ENCODE measurements at places on chromosomes 5 and 9.

GRCh38 chr9:134886413-134886913 is 5.9 kb downstream of the FCN2 start:
- DNase-seq, result no peak

- DNase-seq, result no peak
Observed at GRCh38 chr9:113183956-113184488, 33.2 kb downstream of the SLC31A2 start.

- DNase-seq, result no peak
Observed at GRCh38 chr5:137145721-137146120, 353.4 kb downstream of the SPOCK1 start.

DNA sequence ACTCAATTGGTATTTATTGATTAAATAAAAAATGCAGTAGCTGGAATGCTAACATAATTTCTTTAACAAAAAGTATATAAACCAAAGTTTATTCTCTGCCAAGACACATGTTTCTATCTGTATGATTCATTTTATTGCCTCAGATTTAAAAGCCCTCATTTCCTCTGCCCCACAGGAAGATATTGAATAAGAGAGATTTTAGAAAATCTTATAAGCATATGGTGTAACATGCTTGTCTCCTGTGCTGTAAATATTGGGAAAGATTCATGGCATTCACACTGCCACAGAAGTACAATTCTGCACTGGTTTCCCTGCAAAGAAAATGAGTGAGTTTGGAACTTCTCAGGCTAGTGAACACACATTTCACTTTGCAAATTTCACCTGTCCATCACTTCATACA is 134.9 kb upstream of the FBXL7 start:
- DNase-seq, result no peak

DNA sequence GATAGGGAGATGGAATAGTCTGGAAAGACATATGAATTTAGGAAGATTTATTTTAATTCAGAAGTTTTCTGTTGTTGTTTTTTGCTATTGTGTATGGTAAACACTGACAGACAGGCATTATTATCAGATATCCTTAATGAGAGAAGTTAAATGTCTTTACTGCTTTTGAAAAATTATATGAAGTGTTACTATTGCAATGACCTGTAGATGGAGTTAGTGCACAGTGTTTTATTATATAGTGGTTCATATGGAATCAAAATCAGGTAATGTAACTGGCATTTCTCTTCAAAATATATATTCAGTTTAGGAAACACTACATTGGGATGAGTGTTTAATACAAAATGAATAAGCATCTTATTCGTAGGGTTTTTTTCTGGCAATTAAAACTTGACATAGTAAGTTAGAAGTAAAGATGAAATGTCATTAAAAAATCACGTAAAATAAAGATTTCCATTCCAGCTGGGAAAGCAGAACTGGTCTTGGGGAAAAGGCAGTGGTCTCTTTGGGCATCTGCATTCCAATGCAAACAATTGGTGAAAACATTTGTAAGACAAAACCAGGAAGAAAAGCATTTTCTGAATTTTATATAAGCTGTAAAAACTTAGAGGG is 3.9 kb downstream of the GABRA1 start:
- DNase-seq, result no peak

DNA sequence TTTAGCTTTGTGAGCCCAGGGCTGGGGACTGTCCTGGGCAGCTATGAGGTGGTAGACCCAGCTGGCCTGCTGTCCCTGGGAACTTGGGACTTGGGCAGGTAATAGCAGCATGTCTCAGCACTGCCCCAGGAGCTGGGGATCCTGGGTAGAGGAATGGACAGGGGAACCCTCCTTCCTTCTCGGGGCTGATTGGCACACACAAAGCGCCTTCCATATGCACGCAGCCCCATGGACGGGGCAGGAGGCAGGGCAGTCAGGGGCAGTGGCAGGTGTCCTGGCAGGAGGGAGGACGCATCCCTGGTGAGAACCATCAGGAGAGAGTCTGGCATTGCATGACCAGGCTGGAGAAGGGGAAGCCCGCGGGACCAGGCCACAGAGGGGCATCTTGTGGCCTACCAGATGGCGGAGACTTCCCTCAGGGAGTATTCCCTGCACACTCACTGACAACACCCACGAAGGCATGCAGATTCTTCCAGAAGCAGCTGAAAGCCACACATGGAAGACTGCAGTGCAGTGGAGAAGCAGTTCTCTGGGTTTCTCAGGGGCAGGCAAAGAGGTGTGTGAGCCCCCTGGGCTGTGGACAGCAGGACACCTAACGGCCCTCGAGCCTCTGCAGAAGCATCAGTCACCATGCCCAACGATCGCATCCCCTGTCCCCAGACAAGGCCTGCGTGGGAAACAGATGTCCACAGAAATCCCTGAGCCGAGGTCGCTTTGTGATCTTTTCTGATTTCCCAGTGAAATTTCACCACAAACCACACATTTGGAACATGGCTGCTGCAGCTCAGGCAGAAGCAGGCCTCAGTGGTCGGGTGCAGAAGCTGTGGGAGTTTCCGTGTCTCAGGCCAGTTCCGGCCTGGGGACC is 7.0 kb upstream of the NKD2 start:
- DNase-seq, result no peak

GRCh38 chr9:134029248-134030226 is 4.3 kb downstream of the BRD3OS start:
- no peak for DNase-seq

- no peak for DNase-seq
Observed at GRCh38 chr9:127885508-127886281, 8.2 kb upstream of the AK1 start.

GRCh38 chr5:114789773-114790402 is 379.8 kb downstream of the TRIM36 start:
- DNase-seq, result peak; percentile 6

GRCh38 chr5:54207566-54207965 is 102.8 kb downstream of the ARL15 start:
- no peak for DNase-seq

GRCh38 chr5:31157720-31158119 is 35.8 kb upstream of the CDH6 start:
- DNase-seq, result no peak

GRCh38 chr5:163564321-163564938 is 59.0 kb downstream of the MAT2B start:
- peak; percentile 56 for DNase-seq

DNA sequence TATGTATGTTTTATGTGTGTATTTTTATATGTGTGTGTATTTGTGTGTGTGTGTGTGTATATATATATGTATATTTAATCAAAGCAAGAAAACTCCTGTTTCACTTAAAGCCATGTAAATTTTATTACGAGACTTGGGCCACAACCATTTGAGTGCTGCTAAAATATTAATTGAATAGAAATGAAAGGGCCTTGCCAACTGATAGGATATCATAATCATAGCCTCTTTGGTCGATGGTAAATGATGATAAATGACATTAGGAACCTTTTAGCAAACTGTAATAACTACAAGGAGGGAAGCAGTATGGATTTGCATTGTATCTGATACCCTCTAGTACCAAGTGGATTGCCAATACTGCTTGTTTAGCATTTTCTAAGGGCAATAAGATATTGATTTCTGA is 7.9 kb downstream of the TLE4 start:
- no peak for DNase-seq

- DNase-seq, result no peak
Observed at GRCh38 chr9:130805510-130806326, 29.3 kb upstream of the ABL1 start.

- no peak for DNase-seq
Observed at GRCh38 chr5:32471784-32472183, 27.2 kb upstream of the ZFR start.

- no peak for DNase-seq
Observed at GRCh38 chr9:80496901-80497556, 925.3 kb downstream of the TLE4 start.

GRCh38 chr5:38237681-38238080 is 20.7 kb upstream of the EGFLAM start:
- DNase-seq, result no peak

GRCh38 chr5:158174918-158175851 is 316.2 kb upstream of the CLINT1 start:
- DNase-seq, result peak; percentile 60

DNA sequence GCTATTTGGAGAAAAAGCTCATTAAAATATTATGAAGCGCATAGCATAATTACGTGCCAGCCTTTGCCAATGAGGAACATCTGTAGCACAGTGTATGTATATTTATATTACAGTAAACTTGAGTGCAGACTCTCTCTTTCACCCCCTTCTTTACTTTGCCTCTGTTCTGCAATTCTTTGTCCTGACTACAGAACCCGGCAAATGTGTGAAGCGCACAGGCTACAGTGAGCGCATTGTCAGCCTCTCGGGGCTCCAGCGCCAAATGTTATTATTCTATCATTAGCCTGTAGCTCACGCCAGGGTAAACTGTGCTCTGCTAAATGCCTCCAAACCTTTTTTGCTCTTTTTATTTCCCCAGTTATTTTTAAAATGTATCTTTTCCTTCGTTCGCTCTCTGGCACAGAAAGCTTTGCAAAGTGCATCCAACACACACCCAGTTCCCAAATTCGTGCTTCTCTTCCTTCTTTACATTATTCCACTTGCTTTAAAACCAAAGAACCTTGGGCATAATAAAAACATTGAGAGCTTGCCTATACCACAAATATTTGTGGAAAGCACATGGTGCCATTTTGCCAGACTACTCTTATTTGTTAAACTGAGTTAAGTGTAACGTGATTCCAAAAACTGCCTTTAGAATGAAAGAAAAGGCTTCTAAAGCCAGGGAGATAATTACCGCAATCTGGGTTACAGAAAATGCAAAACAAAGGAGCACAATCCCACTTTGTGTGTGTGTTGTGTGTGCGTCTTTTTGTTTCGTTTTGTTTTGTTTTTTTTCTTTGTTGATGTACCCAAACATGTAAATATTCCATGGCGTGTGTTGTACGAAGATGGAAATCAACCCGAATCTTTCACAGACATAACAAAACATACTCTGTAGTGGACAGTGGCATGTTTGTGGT is 164.1 kb upstream of the MPDZ start:
- DNase-seq, result no peak

GRCh38 chr5:77936365-77936693 is 160.2 kb upstream of the TBCA start:
- no peak for DNase-seq

- no peak for DNase-seq
Observed at GRCh38 chr5:33300209-33300742, 140.5 kb upstream of the TARS1 start.

DNA sequence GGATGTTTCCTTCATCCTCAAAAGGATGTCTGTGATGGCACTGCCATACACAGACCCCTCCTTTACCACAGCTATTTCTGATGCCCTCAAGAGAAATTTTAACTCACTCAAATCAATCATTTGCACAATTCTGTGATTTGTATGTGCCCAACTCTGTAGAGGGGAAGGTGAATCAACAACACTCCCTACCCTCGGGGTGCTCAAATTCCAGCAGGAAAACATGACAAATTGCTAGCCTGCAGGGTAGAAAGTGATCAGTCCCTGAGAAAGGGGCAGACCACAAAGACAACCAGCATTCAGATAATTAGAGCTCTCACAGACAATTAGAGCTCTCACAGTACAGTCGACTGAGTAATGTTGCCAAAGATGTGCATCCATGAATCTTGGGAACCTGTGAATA is 45.3 kb upstream of the FOXE1 start:
- no peak for DNase-seq

GRCh38 chr5:65262096-65262495 is 219.6 kb downstream of the ADAMTS6 start:
- no peak for DNase-seq

- no peak for DNase-seq
Observed at GRCh38 chr5:124979251-124979650, 232.8 kb upstream of the ZNF608 start.

- no peak for DNase-seq
Observed at GRCh38 chr9:33229359-33230114, 10.4 kb upstream of the SPINK4 start.

DNA sequence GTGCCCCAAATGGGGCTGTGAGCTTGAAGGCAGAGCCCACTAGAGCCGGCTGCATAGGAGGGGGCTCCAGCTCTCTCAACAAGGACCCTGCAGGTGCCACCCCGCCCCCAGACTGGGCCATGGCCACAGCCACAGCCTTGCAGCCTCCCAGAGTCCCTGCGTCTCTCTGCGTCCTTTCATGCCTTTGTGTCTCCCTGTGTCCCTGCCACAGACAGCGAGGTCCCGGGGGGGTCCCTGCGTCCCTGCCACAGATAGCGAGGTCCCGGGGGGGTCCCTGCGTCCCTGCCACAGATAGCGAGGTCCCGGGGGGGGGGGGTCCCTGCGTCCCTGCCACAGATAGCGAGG is 6.3 kb downstream of the NOXA1 start:
- no peak for DNase-seq

DNA sequence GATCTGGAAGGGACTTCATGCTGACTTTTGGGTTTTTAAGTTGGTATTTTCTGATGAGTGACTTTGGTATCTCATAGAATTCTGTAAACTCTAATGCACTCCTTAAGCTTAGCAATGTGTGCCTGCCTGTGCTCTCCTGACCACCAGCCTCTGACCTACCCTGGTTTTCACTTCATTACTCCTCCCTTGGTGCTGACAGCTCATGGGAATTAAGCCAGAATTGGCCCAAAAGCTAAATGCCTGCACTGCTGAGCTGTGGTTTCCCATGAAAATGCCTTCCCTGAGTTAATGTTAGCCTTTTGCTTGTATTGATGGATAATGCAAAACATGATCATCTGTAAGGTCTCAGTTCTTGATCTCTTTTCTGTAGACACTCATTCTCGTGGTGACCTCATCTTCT is 308.0 kb downstream of the DOCK8 start:
- peak; percentile 18 for DNase-seq

GRCh38 chr5:142095651-142096330 is 12.8 kb upstream of the NDFIP1 start:
- DNase-seq, result no peak

- no peak for DNase-seq
Observed at GRCh38 chr5:45491368-45491767, 204.8 kb downstream of the HCN1 start.

GRCh38 chr5:5751987-5752386 is 329.5 kb downstream of the ICE1 start:
- no peak for DNase-seq

- DNase-seq, result no peak
Observed at GRCh38 chr9:28203036-28203435, 629.8 kb upstream of the C9orf72 start.

DNA sequence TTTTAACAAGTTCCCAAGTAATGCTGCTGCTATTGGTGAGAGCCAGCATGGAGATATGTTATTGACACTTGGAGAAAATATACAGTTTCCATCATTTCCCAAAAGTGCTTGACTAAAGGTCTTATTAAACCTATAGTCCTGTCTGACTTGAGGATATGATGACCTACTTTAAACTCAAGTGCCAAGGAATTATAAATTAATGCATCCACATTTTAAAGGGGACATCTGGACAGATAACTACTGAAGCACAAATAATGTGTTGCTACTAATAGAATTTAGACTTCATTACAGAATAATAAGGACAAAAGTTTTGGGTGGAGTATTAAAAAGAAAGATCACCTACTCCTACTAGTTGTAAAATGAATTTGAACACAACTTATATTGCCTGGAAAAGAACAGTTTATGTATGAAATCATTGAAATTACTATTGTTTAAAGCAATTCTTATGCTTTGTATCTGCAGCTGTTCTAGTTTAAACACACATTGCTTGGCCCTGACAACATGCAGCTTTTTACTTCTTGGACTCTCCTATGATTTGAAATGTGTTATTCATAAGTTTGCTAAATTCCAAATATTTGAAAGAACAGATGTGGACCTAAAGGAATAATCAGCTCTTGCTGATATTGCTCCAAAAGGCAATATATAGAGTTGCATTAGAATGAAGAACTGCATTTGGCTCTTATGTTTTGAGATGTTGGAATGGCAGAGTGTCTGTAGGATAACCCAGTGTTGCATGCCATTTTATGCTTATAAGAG is 73.4 kb downstream of the SGCD start:
- DNase-seq, result no peak

- no peak for DNase-seq
Observed at GRCh38 chr5:56685503-56686217, 129.7 kb upstream of the MAP3K1 start.

- peak; percentile 22 for DNase-seq
Observed at GRCh38 chr5:151115272-151115905, 34.6 kb upstream of the TNIP1 start.

All from astrocyte of the cerebellum (primary cell).